ENCODE measurements at places on chromosomes 2 and 18.
A peak's percentile ranks its signal among the peaks of the same experiment; 100 is the strongest.

GRCh38 chr2:16700551-16701259, 35.1 kb upstream of the CYRIA start:
- no peak for DNase-seq

GRCh38 chr18:75261430-75262223, 51.0 kb downstream of the TSHZ1 start:
- no peak for DNase-seq

DNA sequence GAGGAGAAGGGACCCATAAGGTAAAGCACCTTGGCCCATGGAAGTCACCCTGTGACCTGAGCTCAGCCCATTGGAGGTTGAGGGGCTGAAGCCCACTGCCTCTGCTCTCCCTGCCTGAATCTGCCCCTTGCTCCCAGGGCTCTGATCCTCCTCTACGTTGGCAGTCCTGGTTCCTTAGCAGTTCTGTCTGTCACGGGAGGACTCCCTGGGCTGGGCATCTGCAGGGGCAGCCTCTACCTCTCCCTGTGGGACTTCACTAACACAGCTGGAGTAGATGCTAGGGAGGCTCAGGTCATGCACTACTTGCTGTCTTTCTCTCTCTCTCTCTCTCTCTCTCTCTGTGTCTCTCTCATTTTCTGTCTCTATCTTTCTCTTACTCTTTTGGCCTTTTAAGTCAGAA, 8.7 kb downstream of the GYPC start:
- no peak for DNase-seq

DNA sequence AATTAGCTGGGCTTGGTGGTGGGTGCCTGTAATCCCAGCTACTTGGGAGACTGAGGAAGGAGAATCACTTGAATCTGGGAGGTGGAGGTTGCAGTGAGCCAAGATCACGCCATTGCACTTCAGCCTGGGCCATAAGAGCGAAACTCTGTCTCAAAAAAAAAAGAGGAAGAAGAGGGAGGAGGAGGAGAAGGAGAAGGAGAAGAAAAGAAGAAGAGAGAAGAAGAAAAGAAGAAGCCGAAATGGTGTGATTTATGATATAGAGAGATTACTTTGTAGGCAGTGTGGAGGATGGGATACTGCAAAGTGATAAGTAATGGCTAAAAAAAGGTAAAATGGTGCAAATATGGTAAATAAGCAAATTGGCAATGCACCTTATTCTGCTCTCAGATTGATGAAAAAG, 25.1 kb downstream of the THNSL2 start:
- DNase-seq, result no peak

GRCh38 chr2:68050353-68050752, 12.5 kb downstream of the C1D start:
- no peak for DNase-seq

DNA sequence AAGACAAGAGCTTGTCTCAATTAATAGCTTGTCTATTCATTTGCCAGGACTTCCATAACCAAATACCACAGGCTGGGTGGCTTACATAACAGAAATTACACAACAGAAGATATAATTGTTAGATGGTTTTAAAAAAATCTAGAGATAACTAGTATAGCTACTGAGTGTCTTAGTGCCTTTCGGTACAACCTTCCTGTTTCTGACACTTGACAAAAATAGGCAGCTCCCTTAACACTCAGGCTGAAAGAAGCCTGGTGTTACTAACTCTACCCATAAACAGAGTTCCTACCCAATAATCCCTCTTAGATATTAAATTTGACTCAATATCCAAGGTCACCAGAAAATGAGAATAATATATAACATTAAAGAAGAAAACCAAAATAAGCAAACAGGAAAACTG, 129.7 kb downstream of the BARD1 start:
- DNase-seq, result no peak

DNA sequence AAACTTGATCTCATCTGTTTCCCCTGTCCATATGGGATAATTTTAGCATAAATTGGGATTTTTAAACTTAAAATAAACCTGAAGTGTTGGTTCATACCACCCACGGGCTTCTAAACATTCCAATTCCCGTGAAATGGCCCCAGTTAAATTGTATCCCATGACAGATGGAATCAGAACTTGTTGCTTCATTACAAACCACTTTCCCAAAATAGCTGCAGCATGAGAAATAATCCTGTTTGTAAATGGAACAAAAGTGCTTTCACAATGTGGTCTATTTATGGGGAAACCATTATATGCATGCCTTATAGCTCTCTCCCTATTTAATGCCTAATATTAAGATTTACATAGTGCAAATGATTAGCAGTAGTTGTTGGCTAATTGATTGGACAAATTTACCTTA, 15.9 kb downstream of the SCG2 start:
- no peak for DNase-seq

DNA sequence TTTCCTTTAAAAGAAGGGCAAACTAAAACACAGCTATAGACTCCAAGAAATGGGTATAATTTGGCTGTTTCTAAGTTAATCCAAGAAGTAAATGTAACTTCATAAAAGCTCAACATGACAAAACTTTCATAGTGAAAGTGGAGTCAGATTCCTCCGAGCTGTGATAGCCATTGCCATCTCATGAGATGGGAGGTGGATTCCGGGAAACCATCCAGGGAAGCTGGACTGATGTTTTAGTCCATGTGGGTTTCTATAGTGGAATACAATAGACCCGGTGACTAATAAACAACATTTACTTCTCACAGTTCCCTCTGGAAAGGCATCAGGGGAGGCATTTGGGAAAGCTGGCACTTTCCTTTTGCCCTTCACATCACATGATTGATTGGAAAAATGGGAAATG, 10.0 kb upstream of the LAPTM4A start:
- DNase-seq, result no peak

- DNase-seq, result peak; percentile 30
These were observed 8.7 kb downstream of the TMEM198 start for GRCh38 chr2:219552382-219553167.

GRCh38 chr18:78492813-78493371, 486.7 kb upstream of the SALL3 start:
- no peak for DNase-seq

- DNase-seq, result no peak
These were observed 13.3 kb downstream of the AGXT start for GRCh38 chr2:240881913-240882312.

DNA sequence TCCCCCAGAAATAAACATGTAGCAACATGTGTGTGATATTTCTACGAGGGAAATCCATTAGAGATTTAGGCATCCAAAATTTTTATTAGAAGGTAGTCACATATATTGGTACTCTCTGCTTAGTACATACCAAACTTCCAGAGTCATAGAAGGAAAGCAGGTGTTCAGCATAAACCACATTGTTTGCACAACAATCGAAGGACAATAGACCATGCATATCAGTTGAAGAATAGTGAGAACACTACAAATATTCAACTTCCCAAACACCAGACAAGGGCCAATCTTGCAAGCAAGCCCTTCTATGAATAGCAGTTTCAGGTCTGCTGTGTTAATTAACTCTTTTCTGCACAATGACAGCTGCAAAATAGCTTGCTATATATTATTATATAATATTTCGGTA, 702.2 kb downstream of the ERBB4 start:
- DNase-seq, result no peak

DNA sequence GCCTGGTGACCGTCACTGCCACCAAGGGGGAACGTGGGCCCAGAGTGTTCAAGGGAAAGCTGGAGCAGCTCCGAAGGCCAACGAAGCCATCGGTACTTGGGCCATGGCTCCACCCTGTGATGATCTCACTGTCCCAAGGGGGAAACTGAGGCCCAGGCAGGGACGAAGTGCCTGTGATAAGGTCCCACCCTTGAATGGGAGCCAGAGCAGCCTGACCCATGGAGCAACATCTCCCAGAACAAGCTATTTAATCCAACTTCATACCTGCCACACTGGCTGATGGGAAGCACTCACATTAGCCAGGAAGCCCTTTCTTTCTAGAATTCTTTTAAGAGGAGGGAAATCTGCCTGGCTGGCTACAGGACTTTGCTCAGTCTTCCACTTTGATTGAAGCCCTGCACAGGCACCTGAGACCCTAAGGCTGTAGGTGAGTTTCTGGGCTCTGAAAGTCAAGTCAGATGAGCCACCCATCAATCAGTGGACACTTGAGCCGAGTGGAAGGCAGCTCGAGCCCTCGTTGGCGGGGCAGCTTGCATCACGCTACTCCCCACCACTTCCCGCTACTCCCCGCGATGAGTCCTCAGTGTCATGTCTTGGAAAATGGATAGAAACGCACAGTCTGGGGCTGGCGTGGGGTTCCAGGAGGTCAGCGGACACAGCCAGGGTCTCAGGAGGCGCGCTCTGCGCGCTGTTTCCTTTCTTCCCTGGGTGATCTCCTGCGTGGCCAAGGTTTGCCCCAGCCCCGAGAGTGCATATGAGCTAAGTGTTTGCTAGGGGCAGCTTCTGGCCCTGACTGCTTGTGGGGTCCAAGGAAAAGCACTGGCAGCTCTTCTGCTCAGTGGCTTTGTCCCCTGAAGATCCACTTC, 2.5 kb upstream of the HS6ST1 start:
- DNase-seq, result no peak

- no peak for DNase-seq
These were observed 3.0 kb upstream of the ITM2C start for GRCh38 chr2:230861552-230862255.

DNA sequence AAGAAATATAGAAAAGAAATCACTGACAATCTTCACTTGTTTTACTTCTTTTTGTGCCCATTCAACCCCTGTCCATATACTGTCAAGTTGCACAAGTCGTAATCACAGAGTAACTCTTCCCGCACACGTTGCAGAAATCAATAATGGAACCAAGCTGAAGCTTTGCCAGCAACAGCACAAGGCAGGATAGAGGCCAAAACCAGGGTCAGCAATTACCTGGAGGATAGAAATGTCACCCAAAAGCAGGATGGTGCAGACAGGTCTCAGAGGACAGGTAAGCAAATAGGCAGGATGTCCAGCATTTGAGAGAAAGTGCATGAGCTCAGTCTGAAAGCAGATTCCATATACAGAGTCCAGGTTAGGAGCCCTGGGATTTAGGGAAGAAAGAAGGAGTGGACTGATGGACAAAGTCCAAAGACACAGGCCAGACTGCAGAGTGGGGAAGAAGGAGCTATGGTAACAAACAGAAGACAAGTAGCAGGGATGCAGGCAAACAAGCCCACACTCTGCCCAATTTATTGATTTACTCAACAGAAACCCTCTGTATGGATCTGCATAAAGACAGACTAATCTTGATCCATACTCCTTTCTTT, 52.7 kb downstream of the PID1 start:
- DNase-seq, result no peak

DNA sequence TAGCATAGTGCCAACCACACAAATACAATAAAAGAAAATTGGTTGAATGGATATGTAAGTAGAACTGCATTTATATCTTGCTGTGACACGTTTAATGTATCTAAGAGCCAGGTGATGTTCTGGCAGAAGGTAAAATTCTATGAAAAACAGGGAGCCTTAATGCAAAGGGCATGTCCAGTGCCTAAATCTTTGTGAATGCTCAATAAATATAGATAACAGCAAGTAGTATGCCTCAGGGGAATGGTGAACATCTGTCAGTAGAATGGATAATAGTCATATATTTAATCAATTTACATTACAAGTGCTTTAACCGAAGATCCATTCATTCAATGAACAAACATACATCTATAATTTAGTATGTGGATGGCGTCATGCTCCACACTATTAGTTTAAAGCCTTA, 43.7 kb upstream of the NYAP2 start:
- DNase-seq, result no peak

DNA sequence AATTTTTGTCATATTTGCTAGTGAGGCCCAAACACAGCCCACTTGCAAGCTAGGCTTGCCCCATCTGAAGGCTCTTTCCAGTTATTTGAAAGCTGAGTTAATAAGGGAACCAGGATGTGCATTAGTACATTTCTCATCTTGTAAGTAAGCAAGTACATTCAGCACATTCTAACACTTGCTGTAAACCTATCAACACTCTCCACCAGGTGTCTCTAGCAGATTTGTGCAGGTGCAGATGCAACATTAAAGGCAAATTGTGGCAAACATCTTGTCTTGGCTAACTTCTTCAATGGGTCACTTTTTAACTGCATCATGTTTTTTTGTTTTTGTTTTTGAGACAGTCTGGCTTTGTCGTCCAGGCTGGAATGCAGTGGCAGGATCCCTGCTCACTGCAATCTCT, 25.3 kb upstream of the MFSD6 start:
- peak; percentile 29 for DNase-seq

DNA sequence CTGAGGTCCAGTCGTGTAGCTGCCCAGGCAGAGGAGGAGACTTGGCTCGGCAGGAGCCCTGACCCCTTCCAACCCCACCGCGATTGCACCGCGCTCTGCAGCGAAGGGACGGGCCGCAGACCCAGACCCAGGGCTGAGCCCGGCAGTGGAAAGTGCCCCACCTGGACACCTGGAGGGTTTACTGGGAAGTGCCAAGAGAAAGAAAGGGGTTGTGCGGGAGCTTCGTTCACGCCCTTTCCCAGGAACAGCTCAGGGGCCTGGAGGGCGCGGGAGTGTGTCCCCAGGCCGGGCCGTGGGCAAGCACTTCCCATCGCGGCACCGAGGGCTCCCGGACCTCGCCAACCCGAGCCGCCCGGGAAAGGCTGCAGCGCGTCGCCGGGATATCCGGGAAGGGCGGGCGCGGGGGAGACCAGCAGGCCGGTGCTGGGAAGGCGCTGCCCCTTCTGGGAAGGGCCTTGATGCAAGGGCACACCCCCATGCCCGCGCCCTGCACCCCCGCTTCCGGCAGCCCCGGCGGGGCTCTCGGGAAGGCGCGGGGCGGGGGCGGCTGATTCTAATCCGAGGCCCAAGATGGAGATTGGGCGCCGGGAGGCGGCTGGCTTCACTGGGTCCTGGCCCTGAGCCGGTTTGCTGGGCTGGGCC, 36.1 kb upstream of the MRPL33 start:
- no peak for DNase-seq

DNA sequence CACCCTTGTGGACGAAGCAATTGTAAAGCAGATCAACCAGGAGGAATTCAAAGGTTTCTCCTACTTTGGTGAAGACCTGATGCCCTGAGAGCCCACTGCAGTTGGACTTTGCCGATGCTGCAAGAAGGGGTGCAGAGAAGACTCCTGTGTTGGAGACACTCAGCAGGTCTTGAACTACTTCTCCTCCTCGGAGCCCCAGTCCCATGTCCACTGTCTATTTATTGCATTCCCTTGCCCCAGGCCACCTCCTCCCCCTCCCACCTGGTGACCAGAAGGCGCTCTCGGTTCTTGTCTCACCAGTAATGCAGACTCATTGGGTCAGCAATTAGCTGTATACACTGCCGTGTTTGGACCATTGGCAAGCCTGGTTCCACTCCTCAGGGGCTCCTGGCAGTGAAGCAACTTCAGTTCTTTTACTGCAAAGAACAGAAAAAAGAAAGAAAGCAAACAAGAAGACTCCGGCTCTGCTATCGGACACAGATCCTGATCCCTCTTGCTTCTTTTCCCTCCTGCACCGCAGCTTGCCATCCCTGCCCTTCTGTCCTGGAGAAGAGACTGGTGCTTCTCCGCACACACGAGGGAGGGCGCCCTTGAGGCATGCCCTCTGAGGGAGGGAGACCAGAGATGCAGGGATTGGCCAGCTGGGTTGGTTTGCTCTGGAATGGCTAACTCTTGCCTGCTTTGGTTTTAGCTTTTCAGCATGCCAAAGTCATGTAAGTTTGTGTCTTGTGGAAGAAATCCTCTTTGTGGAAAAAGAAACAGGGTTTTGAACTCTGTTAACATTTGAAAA, 112.2 kb upstream of the EPAS1 start:
- DNase-seq, result no peak

GRCh38 chr2:182300608-182301007, 126.2 kb downstream of the PDE1A start:
- peak; percentile 93 for DNase-seq

- no peak for DNase-seq
These were observed 107.9 kb downstream of the CCDC74A start for GRCh38 chr2:131635611-131636010.

- no peak for DNase-seq
These were observed 166.9 kb downstream of the PDE11A start for GRCh38 chr2:177905640-177906039.

- DNase-seq, result peak; percentile 3
These were observed 114.4 kb downstream of the FAM124B start for GRCh38 chr2:224287531-224287930.
